Pulmonary artery endothelial cell (primary cell): ENCODE measurements at places on chromosomes 12 and 14. TPM values are rescaled to one million over a fixed set of nuclear protein-coding genes. Genes with fewer than 3 reads are reported as not detected.

- no peak for DNase-seq
Observed at GRCh38 chr12:108604208-108604941, 6.5 kb upstream of the TMEM119 start.

DNA sequence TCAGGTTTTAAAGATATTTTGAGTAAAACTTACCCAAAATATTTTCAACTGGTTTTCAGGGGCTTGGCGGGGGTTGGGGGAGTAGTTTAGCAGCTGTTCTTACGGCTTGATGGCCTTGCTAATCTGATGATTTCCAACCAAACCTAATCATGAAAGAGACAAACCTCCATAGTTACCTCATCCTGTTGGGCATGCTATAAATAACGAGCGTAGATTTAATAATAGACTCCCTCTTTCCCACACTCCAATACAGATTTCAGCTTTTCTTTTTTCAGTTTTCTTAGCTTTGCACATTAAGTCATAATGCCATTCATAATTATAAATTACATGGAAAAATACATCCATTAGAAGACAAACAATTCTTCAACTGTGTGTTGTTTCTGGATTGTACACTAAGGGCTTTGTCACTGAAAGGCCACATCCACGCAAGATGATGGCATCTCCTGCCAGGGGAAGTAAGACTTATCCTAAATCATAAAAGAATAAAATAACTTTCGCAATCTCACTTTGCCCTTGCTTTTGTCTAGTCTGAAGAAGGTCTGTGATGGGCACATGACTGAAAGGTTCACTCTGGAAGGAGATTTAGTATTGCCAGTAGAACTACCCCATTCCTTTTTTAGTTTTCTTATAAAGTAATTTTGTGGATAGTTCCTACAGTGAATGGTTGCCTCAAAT is 23.2 kb downstream of the ITPR2 start:
- no peak for DNase-seq

- no peak for DNase-seq
Observed at GRCh38 chr12:109779382-109779781, 53.8 kb downstream of the TRPV4 start.

- no peak for DNase-seq
Observed at GRCh38 chr12:131851741-131852550, 23.8 kb downstream of the MMP17 start.

- no peak for DNase-seq
Observed at GRCh38 chr12:131195796-131196195, 242.1 kb downstream of the ADGRD1 start.

SPIC gene
- not detected in 2 replicates for total RNA-seq

GRCh38 chr14:89986462-89987160 is 30.9 kb downstream of the TDP1 start:
- no peak for DNase-seq

B3GNT4 gene
- under 0.01 and 0.04 TPM in 2 replicates for total RNA-seq

DNA sequence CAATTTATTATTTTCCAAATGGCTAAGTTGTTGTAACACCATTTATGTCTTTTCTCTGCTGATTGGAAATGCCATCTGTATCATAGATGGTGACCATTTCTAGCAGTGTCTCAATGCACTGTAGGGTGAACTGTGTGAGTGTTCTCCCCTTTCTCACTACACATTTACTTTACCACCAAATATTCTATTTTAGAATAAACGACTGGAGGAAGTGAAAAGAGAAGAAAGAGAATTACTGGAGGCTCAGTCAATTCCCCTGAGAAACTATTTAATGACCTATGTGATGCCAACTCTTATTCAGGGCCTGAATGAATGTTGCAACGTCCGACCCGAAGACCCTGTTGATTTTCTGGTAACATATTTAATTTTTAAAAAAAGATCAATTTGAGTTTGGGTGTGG is 15.5 kb upstream of the PAPOLA start:
- DNase-seq: no peak

DNA sequence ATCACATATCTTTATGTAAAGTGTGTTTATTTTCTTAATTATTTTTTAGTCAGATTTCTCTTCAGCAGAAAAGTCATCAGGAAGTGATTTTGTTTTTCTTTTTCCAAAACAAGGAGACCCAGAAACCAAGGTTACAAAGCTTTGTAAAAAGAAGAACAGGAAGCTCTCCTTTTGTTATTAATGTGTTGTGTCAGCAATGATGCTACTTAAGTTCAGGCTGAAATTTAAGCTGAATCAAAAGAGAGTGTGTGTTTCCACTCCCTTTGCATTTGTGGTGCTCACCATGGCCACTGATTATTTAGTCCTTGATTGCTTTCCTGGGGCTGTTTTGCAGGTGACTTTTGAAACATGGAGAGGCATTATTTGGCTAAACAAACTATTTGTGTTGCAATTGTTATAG is 155.3 kb upstream of the ATP2B1 start:
- no peak for DNase-seq

DAO gene
- not detected in 2 replicates for total RNA-seq

TMEM30B gene
- 0.13 and 0.25 TPM in 2 replicates for total RNA-seq

DNA sequence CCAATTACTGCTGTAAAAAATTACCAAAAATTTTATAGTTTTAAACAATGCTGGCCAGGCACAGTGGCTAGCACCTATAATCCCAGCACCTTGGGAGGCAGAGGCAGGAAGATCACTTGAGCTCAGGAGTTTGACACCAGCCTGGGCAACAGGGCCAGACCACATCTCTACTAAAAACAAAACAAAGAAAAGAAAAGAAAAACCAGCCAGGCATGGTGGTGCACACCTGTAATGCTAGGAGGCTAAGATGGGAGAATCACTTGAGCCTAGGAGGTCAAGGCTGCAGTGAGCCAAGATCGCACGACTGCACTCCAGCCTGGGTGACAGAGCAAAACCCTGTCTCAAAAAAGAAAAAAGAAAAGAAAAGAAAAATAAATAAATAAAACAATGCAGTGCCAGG is 54.0 kb upstream of the ARID2 start:
- no peak for DNase-seq

- DNase-seq: no peak
Observed at GRCh38 chr14:33414041-33414440, 475.4 kb downstream of the NPAS3 start.

GRCh38 chr14:54471641-54472040 is 17.1 kb downstream of the GMFB start:
- no peak for DNase-seq

DNA sequence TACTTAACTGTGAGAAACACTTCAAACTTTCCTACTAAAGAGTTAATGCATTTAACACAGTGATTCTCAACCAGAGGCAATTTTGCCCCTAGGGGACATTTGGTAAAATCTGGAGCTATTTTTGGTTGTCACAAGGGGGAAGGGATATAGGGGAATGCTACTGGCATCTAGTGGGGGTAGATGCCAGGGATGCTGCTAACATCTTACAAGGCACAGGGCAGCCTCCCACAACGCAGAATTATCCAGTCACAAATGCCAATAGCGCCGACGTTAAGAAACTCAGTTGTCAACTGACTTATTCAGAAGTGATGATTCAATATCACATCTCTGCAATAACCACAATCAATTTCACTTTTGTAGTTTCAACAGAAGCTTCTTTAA is 2.0 kb downstream of the EEA1 start:
- DNase-seq: no peak

GRCh38 chr14:54502602-54503001 is 7.1 kb upstream of the CGRRF1 start:
- DNase-seq: no peak

GRCh38 chr12:49052451-49053208 is 8.0 kb downstream of the KMT2D start:
- DNase-seq: no peak

DNA sequence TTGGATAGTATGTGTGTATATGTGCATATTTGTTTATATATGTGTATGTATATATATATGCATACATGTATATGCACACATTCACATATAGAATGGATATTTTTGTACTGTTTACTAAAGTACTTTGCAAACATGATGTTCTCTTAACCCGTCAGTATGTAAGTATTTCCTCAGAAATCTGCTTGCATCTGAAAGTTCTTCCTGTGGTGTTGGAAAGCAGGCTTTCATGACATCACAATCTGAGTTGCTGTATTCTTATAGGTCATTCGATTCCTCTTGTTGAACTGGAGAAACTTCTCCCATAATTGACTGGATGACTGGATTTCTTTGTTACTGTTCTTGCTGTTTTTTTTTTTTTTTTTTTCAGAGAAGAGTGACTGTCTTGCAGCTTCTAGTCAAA is 29.1 kb downstream of the GABARAPL1 start:
- no peak for DNase-seq

DNA sequence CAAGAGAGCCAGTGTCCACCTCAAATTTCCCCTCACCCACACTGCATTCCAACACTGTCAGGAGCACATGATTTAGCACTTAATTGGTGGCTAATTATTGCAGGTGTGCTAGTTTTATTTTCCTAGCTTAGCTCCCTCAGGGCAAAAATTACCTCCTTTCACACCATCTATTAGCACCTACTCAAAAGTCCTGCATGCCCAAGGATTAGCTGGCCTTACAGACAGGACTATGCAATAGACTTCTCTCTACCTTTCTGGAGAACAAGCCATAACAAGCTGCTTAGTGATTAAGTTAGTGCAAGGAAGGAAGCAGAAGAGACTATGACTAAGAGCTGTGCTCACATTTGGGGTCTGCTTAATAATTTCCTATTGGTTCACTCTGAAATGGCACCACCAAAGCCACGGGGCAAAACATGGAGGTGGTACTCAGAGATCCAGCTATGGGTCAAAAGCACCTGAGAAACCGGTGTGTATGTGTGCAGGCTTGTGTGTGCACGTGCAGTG is 69.5 kb downstream of the STON2 start:
- DNase-seq: no peak

GRCh38 chr12:119819322-119819721 is 57.8 kb downstream of the CIT start:
- DNase-seq: no peak

FBLN5 gene
- total RNA-seq: 0.74 and 2.5 TPM in 2 replicates

- no peak for DNase-seq
Observed at GRCh38 chr14:21300892-21301291, 21.0 kb downstream of the RPGRIP1 start.

MYH6 gene
- not detected in 2 replicates for total RNA-seq

B4GALNT1 gene
- 0.07 and 0.35 TPM in 2 replicates for total RNA-seq

BIN2 gene
- total RNA-seq: not detected in 2 replicates

GRCh38 chr14:104573930-104574329 is 5.6 kb upstream of the C14orf180 start:
- DNase-seq: no peak

DNA sequence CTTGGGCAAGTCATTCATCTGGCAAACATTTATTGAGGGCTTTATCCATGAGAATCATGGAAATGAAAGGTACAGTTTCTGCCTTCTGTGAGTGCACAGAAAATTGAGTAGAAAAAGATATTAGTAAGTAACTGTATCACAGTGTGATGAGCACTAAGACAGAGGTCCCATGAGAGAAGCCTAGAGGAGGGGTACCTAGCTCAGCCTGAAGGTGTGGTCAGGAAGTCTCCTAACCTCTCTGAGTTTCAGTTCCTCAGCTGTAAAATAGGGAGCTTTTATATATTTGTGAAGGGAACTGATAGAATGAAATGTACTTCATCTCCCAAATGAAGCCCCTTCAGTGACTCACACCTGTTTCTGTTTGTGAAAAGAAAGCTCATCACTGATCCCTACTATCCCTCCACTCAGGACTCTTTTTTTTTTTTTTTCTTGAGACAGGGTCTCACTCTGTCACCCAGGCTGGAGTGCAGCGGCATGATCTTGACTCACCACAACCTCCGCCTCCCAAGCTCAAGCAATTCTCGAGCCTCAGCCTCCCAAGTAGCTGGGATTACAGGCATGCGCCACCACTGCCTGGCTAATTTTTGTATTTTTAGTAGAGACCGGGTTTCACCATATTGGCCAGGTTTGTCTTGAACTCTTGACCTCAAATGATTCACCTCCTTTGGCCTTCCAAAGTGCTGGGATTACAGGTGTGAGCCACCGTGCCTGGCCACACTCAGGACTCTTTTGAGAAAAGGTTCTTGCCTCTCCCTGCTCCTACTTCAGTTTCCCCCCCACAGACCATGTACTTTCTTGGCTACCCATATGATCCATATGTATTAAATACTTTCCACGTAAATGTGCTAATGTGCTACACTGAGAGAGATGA is 93.7 kb upstream of the FUT8 start:
- no peak for DNase-seq

PAH gene
- total RNA-seq: not detected in 2 replicates

DNA sequence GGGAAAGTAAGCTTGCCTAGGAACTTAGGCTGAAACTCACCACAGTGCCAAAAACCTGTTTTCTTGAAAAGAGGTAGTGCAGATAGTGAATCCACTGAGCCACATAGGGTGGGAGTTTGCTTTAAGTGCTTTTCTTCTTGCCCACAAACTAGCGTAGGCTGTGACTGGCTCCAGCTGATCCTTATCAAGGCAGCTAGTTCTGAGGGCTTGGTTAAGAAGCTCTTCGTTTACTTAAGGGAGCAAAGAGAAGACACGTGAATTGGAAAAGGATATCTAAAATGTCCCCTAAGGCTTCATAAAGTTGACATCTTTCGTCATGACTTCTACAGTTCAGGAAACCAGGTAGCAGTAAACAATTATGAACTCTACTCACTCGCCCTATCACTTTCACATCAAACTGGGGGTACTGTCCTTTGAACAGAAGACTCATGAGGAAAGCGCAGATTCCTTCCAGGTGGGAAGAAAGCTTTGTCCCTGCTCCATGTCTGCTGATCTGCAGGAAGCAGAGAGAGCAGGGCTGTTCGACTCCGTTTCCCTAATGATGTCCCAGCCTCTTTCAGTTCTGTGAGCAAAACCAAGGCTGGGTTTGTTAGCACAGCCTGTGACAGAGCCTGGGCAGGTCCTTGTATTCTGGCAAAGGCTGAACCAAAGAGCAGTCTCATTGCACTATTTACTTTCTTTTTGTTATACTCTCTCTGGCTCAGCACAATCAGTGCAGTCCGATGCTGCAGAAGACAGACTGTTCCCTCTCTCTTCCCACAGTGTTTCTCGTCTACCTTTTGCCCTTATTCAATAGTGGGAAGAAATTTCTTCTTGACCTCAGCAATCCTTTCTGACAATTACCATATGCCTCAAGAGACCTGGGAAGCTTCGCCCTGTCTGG is 93.5 kb upstream of the ETV6 start:
- DNase-seq: no peak

- DNase-seq: no peak
Observed at GRCh38 chr14:67663633-67664032, 10.8 kb downstream of the VTI1B start.

DNA sequence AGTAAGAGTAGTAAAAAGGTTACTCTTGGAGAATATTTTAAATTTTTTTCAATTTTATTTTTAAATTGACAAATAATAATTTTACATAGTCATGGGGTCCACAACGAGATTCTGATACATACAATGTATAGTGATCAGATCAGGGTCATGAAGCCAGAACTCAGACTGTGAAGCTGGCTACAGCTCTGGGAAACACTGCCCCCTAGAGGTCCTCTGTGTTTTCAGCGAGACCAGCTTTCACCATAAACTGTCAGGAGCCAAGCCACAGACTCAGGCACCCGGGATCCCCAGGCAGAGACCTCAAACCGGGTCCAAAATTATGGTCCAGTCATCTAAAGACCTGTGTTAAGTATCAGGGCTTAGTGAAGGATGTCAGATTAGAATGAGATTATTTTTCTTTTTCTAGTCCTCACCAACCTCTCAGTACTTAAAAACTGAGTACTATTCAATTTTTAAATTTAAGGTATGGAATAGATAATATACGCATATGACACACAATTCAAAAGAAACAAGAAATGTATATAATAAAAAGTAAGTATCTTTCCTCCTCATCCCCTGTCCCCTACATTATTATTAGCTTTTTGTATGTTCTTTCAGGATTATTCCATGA is 397.1 kb downstream of the MDGA2 start:
- no peak for DNase-seq
